ENCODE measurements at places on chromosomes 11 and 22.

DNA sequence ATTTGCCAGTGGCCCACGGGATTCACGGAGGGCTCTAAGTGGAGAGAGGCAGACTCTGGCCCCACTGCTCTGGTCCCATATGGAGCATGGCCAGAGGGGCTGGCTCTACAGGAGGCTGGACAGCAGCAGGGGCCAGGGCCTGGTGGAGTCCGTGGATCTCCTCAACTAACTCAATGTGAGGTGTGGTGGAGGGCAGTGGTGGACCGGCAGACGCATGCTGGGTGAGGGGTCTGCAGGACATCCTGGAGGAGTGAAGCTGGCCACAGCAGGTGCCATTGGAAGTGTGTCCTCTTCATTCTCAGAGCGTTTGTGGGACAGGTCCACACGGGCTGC lies 15.6 kb downstream of the IGF2 start:
- no peak for DNase-seq

GRCh38 chr22:22198751-22199150 lies 45.8 kb upstream of the VPREB1 start:
- no peak for DNase-seq

GRCh38 chr11:72229925-72230763 lies 5.6 kb downstream of the INPPL1 start:
- DNase-seq: no peak

DNA sequence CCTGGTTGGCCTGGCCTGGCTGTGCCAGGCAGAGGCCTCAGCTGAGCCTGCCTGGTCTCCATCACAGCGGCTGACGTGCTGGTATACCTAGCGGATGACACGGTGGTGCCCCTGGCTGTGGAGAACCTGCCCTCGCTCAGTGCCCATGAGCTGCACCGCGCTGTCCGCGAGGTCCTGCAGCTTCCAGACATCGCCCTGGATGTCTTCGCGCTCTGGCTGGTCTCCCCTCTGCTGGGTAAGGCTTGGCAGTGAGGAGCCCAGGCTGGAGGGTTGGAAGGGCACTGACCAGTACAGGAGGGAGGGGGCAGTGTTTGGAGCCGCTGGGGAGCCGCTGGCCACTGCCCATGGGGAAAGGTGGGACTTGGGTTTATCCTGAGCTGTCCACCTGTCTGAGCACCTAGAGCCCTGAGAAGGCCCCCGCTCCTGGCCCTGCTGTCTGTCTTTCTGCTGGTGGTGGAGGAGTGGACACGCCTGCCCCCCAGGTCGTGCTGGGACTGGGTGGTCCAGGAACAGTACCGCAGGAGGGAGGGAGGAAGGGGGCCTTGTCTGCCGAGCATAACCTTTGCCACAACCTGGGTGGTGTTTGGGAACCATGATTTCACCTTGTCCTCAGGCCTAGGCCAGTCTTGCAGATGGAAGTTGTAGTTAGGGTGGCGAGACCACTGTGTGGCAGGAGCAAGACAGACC lies 3.0 kb downstream of the FRMD8 start:
- DNase-seq: no peak

DNA sequence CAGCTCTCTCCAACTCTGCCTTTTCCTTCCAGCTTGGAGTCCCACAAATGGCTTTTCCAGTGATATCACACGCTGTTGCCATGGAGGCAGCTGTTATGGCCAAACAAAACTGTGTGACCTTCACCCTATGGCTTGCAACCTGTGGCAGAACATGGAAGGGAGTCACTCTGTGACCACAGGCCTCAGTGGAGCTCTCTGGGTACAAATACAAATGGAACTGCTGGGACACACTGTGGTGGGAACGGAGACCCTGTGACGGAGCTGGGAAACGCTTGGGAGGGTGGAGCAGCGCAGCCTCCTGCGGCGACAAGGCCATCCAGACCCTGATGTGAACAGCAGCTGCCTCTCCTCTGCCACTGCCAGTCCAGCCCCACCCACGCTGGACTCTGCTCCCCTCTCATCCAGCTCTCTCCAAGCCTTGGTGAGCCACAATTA lies 162.5 kb downstream of the ETS1 start:
- no peak for DNase-seq

DNA sequence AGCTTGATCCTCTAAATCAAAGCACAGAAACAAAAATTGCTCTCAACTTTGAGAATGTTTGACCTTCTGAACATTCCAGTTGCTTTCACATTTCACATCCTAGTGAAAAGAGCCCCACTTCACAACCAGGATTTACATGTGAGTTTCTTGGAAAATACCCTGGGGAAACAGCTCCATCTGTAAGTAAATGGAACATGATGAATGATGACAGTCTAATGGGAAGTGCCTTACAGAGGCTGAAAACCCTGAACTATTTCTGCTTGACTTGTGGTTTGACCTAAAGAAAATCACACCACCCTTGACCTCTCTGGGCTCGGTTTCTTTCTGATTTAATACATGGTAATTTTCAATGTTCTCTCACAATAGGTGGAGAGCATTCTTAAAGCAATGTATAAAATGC lies 499.4 kb upstream of the API5 start:
- no peak for DNase-seq

GRCh38 chr11:93791493-93791892 lies 7.4 kb downstream of the MED17 start:
- no peak for DNase-seq

DNA sequence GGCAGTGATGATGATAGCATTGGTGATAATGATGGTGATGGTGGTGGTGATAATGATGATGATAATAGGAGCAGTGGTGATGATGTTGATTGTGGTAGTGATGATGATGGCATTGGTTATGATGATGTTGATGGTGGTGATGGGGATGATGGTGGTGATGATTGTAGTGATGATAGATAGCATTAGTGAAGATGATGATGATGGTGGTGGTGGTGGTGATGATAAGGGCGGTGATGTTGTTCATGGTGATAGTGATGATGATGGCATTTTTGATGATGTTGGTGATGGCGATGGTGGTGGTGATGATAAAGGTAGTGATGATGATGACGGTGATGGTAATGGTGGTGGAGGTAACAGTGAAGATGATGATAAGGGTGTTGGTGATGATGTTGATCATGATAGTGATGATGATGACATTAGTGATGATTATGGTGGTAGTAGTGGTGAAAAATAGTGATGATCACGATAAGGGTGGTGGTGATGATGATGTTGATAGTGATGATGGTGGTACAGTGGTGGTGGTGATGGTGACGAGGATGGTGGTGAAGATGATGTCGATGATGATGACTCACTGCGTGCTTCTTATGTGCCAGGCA lies 93.0 kb downstream of the MPPED1 start:
- no peak for DNase-seq

DNA sequence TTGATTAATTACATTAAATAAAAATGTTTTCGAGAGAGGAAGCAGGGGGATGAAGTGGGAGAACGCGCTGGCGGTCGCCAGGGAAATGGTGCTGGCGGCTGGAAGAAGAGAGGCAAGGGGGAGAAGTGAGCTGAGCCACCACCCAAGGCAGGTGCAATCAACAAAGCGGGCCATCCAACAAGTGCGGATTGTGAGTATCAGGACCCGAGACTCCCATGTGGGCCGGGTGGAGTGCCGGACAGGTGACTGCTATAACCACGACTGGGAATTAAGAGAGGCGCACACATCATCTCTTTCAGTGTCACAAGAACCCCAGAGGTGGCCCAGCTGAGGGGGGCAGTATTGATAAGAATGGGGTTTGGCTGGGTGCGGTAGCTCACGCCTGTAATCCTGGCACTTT lies 41.2 kb upstream of the ATXN10 start:
- DNase-seq: no peak

DNA sequence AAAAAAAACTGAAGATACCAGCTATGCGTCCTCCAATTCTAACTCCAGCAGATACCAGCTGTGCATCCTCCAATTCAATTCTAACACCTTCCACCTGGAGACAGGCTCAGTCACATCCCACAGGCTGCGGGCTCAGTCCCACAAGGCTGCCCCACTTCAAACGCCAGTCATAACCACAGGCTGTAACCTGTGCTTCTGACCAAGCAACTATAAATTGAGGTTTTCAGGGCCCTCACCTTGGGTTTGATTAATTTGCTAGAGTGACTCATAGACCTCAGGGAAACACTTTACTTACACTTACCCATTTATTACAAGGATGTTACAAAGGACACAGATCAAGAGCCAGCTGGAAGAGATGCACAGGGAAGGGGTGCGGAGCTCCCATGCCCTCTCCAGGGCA lies 32.4 kb upstream of the MSANTD2 start:
- DNase-seq: no peak

Data from activated naive CD8-positive, alpha-beta T cell treated with anti-CD3 and anti-CD28 coated beads, Interleukin-2, amount 50 U/mL, for 16 hours (primary cell).